Naive thymus-derived CD4-positive, alpha-beta T cell (primary cell): ENCODE measurements at places on chromosomes 7 and 10.

DNA sequence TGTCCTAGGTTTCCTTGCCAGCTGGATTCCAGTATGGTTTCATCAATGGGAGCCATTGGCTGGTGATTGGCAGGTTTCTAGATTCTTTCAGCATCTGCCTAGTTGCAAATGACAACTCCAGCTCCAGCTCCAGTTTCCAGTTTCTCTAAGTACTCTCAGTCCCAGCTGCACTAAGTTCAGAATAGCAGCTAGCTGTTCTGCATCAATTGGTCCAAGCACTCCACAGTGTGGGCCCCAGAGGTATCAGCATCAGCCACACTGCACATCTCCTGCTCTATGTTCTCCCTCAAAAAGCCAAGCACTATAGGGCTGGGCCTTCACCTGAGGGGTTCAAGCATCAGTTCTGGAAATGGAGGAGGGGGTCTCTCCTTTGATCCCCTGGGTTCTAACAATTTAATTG lies 143.4 kb downstream of the VPS50 start:
- DNase-seq = no peak
- no peak overlapping the region for H3K4me3 ChIP-seq
- H3K27me3 ChIP-seq = no peaks in the 10 kb centered on the region
- H3K36me3 ChIP-seq = no peaks in the 10 kb centered on the region

- H3K27me3 ChIP-seq = no peaks in the 10 kb centered on the region
- no peaks in the 10 kb centered on the region for H3K36me3 ChIP-seq
- H3K4me1 ChIP-seq = peaks cover 4% of the 10 kb centered on the region
- H3K4me3 ChIP-seq = no peak overlapping the region
These were observed 951 bp downstream of the AS3MT start for GRCh38 chr10:102870221-102870620.

- no peaks in the 10 kb centered on the region for H3K27me3 ChIP-seq
- no peaks in the 10 kb centered on the region for H3K36me3 ChIP-seq
- H3K4me1 ChIP-seq = no peaks in the 10 kb centered on the region
- no peak for DNase-seq
- no peak overlapping the region for H3K4me3 ChIP-seq
These were observed 17.8 kb downstream of the ASB4 start for GRCh38 chr7:95503271-95504131.

GRCh38 chr10:48729941-48730457 lies 45.3 kb downstream of the WDFY4 start:
- H3K36me3 ChIP-seq = no peaks in the 10 kb centered on the region
- DNase-seq = no peak
- H3K4me1 ChIP-seq = no peaks in the 10 kb centered on the region
- no peak overlapping the region for H3K27ac ChIP-seq
- H3K27me3 ChIP-seq = no peaks in the 10 kb centered on the region
- H3K4me3 ChIP-seq = no peak overlapping the region
